ENCODE measurements at places on chromosomes 4 and X. TPM values are rescaled to one million over a fixed set of nuclear protein-coding genes. Genes with fewer than 3 reads are reported as not detected.

DNA sequence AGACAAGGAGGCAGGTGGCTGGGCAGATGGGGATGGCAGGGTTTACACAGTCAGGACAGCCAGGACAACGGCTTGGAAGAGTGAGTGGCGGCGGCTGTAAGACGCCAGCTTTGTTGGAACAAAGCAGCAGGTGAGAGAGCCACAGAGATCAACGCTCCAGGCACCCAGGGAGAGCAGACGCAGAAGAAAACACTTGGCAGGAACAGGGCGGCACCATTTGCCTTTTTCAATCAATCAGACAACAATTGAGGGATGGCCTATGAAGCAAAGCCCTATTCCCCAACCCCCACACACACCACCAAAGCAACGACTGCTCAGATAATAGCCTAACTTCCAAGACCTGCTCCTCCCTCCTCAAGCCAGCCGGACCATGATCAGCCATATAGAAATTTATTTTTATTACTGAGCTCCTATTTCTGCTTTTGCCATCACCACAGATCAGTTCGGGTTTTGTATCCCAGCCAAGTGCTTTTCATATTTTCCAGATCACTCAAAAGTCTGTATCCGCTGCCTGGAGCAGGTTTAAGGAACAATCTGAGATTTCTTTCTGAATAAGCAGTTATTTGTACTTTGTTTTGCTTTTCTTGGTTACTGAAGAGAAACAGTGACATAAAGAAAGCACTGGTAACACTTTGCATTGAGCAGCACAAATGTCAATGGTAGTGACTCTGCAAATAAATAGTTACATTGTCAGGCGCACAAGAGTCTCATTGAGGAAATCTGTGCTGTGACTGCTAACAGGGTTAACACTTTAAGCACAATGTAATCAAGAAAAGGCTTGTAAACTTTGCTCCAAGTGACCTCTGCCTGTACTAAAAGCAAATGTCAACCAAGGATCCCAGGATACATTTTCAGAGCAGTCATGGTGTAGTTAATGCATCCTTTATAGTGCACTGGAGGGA, 81.8 kb upstream of the RBPJ start:
- H3K36me3 ChIP-seq = no peaks in the 10 kb centered on the region
- DNase-seq = no peak
- H3K27me3 ChIP-seq = no peaks in the 10 kb centered on the region
- peak overlapping the region; percentile 62 for H3K27ac ChIP-seq
- H3K4me3 ChIP-seq = peak overlapping the region; percentile 7

DNA sequence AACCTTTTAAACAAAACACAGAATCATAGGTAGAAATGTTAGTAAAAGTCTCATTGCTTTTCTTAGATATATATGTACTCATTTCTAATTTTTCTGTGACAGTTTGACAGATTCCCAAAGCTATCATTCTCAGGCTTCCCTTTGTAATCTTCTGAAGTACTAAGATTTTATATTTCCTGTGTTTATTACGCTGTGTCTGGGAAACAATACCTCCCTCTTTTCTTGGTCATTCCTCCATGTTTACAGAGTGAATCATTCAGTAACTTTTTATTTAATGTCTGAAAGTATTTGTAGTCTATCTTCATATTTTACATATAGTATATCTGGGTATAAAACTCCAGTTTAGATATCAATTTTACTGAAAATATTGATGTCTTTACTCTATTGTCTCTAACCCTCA, 1826.3 kb upstream of the IGFBP7 start:
- DNase-seq = no peak
- H3K27me3 ChIP-seq = no peaks in the 10 kb centered on the region
- H3K4me3 ChIP-seq = no peak overlapping the region

Gene GABRB1
- not detected for total RNA-seq

Gene RASGEF1B
- total RNA-seq = 5.8 TPM

GRCh38 chr4:153385784-153386183, 41.3 kb downstream of the MND1 start:
- no peaks in the 10 kb centered on the region for H3K27me3 ChIP-seq
- no peaks in the 10 kb centered on the region for H3K36me3 ChIP-seq
- H3K4me3 ChIP-seq = no peak overlapping the region
- H3K27ac ChIP-seq = no peak overlapping the region

DNA sequence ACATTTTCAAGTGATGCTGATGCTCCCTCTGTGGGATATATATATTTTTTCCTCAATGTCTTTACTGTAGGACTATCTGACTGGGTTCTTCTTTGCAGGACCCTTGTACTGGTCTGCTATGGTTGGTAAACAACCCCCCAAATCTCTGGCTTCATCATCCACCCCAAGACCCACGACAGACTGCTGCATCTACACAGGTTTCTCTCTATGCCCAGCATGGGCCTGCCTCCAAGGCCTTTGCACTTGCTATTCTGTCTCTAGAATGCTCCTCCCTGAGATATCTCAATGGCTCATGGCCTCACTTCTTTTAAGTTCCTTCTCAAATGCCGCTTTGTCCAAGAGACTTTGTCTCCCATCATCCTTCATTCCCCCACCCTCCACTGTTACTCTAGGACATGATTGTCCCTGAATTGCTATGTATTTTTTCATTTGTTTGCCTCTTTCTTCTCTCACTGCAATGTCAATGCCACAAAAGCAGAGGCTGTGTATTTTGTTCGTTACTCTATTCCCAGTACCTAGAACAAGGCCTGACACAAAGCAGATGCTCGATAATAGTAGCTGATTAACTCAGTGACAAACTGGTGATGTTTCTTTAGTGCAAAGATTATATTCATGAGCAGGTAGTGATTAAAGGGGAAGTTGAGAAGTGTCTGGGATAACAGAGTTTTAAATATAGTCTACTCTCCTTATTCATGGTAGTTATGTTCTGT, 6.6 kb downstream of the EVC start:
- no peak overlapping the region for H3K27ac ChIP-seq
- H3K4me1 ChIP-seq = peaks cover 23% of the 10 kb centered on the region
- H3K36me3 ChIP-seq = peaks cover 19% of the 10 kb centered on the region
- DNase-seq = no peak
- no peak overlapping the region for H3K4me3 ChIP-seq

GRCh38 chrX:40171513-40172400, 74.0 kb upstream of the BCOR start:
- DNase-seq = peak; percentile 95
- peaks cover 62% of the 10 kb centered on the region for H3K27me3 ChIP-seq
- H3K4me3 ChIP-seq = peak overlapping the region; percentile 71
- no peaks in the 10 kb centered on the region for H3K36me3 ChIP-seq

Gene FLNA
- total RNA-seq = 3,431 TPM
